ENCODE measurements at places on chromosomes 1 and 21.

- DNase-seq, result no peak
These were observed 740 bp downstream of the ZNF691 start for GRCh38 chr1:42847111-42847595.

- peak; percentile 84 for DNase-seq
These were observed 76.0 kb downstream of the FH start for GRCh38 chr1:241443561-241443960.

DNA sequence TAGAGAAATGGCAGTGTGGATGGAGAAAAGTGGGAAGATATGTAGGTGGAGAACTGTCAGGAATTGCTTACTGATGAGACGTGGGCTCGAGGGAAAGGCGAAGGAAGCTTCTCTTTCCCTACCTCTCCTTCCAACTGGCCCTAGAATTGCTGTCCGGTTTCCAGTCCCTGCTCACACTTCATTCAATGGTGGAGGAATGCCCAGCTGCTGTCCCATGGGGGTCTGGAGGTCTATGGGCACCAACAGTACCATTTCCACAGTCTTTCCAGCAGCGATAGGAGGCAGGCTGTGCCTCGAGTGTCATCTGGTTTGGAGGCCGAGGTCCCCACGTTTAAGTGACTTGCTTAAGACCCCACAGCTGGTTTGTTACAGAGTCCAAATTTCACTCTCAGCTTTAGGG lies 31.5 kb upstream of the CD1D start:
- no peak for DNase-seq

DNA sequence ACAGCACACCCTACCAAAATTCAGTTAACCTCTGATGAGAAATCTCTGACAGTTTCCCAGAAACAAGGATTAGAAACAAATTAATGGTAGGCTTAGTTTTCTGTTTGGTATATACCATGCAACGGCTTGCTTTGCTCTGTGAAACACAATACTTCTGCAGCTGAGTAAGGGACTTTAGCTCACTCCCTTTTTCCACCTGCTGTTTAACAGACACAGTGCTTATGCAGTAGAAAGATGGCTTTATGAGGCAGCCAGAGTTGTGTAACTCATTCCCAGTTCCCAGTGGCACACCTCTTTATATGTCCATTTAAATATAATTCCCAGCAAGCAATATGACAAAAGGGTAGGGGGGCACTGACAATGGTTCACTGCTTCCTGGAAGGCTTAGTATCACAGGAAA lies 124.0 kb downstream of the PIGK start:
- peak; percentile 17 for DNase-seq

DNA sequence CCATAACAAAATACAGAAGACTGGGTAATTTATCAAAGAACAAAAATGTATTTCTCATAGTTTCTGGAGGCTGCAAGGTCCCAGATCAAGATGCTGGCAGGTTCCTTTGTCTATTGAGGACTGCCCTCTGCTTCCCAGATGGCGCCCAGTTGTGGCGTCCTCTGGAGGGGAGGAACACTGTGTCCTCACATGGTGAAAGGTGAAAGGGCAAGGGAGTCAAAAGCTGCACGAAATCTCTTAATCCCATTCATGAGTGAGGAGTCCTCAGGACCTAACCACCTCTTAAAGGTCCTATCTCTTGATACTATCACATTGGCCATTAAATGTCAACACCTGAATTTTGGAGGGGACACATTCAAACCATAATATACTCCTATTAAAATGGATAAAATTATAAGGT lies 79.3 kb upstream of the IRF2BP2 start:
- no peak for DNase-seq

DNA sequence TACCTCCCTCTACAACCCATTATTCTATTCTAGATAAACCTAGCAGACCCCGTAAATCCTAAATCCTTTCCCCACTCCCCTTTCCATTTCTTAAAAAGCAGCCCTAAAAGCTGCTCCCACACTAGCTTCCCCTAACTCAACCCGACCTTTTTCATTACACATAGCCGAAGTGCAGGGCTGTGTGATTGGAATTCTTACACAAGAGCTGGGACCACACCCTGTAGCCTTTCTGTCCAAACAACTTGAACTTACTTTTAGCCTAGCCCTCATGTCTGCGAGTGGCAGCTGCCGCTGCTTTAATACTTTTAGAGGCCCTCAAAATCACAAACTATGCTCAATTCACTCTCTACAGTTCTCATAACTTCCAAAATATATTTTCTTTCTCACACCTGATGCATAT lies 19.6 kb upstream of the PDPN start:
- no peak for DNase-seq

GRCh38 chr1:77281491-77282186 lies at the start of gene AK5:
TSS of gene AK5 (plus strand) at chr1:77282019. CDS start at chr1:77282314, 295 bp downstream.
- DNase-seq, result peak; percentile 62

GRCh38 chr1:59903141-59903754 lies 23.3 kb downstream of the CYP2J2 start:
- peak; percentile 25 for DNase-seq

DNA sequence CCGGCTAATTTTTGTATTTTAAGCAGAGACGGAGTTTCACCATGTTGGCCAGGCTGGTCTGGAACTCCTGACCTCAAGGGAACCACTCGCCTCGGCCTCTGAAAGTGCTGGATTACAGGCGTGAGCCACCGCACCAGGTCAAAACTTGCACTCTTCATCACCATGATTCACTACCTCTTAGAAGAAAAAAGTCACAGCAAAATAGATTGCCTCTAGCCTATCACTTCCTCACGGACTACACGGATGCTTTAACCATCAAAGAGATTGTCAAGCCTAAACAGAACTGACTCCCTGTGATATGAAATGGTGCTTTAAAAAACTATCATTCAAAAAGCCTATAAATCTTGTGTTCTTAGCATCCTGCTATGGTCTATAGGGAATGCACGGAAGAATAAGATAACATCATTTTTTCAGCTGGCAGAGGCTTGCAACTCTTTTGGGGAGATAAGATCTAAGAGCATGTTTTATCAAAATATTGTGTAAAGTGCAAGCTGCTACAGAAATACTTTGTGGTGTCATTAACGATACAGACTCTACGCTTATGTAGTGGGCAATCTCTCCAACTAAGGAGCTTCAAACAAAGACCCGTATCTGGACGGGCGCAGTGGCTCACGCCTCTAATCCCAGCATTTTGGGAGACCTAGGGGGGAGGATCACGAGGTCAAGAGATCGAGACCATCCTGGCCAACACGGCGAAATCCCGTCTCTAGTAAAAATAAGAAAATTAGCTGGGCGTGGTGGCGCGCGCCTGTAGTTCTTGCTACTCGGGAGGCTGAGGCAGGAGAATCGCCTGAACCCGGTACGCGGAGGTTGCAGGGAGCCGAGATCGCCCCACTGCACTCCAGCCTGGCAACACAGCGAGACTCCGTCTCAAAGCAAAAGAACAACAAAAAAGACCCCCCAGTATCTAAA lies 966 bp downstream of the TFB2M start:
- DNase-seq, result no peak

GRCh38 chr1:7101187-7101586 lies 315.9 kb downstream of the CAMTA1 start:
- DNase-seq, result no peak

DNA sequence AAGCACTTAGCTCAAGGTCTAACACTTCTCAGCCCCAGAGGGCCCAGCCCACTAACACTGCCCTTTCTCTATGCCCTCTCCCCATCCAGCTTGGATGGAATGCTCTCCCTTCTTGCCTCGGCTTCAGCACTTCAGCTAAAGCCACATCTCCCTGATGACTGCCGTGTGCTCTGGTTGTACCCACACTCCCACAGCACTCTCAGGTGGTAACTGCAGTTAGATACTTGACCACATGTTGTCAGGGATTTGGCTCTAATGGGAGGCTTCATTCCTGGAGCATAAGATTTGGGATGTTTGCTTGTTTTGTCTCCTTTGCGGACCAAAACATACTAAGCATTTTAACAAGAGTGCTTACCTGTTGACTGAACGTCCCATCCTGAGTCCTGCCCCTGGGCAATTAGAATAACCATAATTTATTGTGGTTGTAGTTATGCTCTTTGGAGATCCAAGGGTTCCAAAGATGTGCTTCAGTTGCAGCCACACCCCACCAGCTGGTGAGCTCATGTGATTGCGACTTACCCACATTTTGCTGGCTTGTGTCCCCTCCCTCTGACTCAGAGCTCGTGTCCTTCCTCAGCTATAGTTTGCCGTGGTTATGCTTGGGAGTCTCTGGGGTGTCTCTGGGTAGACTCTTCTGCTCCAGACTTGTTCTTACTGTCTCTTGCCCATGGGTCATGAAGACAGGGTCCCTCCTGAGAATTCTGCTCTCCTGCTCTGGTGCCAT lies 7.7 kb upstream of the SLC26A9 start:
- DNase-seq, result peak; percentile 83

DNA sequence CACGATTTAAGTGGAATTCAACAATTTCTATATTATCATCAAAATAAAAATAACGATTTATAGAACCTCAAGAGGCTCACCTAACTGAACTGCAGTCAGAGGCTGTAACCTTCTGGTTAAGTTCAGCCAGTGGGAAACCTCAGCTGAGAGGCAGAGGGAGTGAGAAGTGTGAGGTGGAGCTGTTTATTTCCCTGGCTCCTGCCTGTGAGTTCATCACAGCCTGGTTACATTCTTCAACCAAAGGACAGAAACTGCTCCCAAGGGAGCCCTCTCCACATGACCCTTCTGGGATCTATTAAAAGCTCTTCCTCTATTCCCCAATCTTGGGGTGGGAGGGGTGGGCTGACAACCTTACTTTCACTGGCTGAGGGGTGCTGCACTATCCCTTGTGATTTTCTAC lies 22.2 kb downstream of the DYNLT5 start:
- no peak for DNase-seq

DNA sequence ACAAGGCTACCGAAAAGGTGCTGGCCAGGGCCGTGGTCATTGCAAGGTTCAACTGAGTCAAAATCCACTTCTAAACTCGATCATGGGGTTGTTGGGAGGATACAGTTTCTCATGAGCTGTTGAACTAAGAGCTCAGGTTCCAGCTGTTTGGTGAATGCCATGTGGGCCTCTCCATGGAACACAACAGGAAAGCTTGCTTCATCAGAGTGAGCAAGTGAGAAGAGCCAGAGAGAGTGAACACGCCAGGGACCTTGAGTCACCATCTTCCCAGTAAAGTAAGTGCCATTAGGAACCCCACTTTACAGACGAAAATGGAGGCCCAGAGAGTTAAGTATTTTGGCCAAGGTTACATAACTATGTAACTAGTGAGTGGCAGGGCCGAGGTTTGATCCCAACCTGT lies 475.1 kb upstream of the VAMP3 start:
- no peak for DNase-seq

GRCh38 chr1:204503913-204504519 lies 9.4 kb upstream of the PIK3C2B start:
- DNase-seq, result no peak

DNA sequence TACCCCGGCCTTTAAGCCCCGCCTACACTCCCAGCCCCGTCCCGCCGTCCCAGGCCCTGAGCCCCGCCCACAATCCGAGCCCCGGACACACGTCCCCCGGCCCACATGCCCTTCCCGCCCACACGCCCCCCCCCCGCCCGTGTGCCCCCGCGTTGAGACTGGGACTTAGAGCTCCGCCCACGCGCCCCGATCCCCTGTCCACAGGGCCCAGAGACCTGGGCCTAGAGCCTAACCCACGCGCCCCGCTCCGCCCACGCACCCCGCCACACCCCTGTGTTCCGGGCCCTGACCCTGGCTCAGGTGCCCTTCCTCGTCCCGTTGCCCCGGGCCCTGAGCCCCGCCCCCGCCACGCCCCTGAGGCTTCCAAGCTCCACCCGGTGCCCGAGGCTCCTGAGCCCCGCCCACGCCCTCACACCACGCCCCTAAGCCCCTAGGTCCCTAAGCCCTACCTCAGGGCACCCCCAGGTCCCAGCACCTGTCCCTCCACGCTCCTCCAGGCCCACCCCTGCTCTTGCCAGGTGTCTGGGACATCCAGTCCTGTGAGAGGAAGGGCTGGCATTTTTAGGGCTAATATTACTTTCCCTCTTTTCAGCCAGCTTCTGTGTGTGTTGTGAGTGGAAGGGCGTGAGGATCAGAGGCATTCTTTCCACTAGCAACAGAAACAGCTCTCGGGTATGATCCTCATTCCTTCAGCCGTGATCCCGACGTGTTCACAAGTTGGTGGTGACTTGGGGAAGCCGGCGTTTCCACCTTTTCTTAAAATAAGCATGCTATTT lies 552 bp upstream of the GPR157 start:
- DNase-seq, result peak; percentile 51

DNA sequence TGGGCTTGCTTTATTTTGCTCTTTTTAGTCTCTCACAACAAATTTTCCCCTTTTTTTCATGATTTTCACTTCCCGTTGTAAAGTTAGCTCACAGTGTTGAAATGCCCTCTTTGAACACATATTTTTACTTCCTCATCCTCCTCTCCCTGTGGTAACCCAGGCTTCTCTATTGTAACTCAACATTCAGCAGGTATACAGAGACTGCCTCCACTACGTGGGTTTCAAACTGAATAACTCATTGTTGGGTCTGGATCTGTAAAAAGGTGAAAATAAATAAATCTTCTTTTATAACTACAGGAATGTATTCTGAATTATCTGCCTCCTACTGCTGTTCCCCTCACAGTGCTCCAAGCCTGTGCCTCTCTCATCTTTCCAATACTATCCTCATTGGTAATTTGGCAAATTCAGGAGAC lies 166.4 kb downstream of the RUNX1 start:
- no peak for DNase-seq

- DNase-seq, result peak; percentile 57
These were observed 3.8 kb downstream of the ZNF672 start for GRCh38 chr1:248841702-248842395.

GRCh38 chr1:100396651-100397050 lies 44.3 kb downstream of the CDC14A start:
- DNase-seq, result no peak

DNA sequence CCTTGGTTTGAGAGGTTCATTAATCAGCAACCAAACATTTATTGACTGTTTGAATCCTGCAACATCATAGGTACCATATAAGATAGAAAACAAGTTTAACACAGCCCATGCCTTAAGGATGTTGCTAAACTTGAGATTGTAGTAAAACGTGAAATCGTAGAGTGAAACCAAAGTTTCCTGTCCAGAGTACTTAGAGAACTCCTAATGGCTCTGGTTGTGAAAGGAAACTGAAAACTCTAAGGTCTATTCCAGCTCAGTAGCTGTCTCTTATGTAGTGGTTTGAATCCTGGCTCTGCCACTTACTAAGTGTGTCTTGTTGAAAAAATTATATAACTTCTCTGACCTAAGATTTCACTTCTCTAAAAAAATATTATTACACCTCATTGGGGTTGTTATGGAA lies 310.9 kb downstream of the NTNG1 start:
- no peak for DNase-seq

DNA sequence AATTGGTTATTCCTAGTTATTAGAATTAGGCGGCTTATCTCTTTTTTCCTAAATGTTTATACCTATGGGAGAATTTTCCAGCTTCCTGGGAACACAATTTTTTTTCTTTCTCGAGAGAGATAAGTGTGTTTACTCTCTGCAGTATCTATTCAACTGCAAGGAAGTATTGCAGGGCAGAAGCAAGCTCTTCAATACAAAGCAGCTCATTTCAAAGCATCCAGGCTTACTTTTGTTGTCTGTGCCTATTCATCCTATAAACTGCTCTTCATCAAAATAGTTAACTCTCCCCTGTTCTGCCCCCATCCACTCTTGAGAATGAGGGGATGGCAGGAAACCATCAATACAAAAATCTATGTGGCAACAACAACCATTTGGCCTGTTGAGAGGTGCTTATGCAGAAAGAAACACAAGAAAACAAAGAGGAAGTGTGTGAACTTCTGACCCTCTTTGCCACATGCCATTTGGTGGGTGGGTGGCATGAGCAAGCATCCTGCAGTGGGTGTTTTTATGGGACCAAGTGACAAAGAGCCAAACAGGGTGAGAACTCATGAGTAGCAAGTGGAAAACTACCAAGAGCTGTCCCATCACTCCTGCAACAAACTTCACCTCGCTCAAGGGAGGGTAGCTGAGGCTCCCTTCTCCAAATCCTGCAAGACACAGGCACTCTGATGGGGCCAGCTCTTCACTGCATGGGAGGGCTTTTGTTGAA lies 50.6 kb upstream of the MRPS6 start:
- DNase-seq, result peak; percentile 67
